Hypothalamus (tissue), 51 donors: ENCODE measurements at places on chromosomes 3 and 15.
A peak's percentile ranks its signal among the peaks of the same experiment; 100 is the strongest.

DNA sequence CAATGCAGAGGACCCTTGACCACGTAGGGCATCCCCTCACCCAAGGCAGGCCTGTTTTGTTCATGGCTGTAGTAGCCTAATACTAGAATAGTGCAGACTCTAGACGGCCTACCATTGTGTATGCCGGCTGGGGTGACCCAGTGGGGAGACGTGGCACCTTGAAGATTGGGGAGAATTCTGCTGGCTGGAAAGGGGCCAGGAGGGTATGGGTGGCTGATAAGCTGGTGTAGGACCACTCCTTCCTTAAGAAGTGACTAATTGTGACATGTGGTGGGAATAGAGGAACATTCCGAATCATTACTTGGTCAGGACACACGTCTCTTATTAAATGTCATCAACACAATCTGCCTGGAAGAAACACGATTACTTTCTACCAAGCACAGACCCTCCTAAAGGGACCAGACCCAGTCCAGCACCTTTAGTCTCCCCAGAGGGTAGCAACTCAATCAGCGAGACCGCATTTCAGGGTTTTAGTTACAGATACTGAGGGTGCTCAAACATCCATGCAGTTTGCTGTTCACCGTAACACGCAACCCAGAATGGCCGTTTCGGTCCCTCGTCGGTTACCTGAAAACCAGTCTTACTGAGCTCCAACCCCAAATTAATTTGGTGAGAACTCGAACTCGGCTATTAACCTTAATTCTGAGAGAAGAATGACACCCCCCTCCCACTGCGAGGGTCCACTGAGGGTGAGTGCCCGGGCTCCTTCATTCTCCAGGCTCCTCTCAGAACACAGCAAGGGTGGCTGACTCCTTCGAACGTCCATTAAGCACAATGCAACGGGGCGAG lies 1.6 kb upstream of the KLF13 start:
- no peak for DNase-seq

- DNase-seq: no peak
Observed at GRCh38 chr15:45177285-45177684, 10.5 kb downstream of the SHF start.

DNA sequence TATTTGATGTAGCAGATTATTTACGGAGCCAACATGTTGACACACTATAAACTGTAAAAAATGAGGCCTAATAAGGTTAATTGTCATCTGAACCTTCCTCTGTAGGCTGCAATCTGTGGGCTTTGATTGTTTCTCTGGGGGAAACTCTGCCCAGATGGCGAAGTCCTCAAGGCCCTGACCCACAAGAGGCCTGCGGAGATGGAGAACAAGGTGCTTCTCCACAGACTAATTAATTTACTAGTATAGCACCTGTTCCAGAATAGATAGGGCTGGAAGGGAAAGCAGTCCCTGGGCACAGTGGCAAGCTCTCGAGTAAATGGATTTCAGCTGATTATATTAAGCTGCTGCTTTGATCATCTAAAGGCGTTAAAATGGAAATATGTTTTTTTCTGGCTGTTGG lies 338.8 kb upstream of the DNAJC19 start:
- DNase-seq: no peak

GRCh38 chr15:43769584-43770228 lies 7.1 kb downstream of the ELL3 start:
- peak; percentile 42 for DNase-seq

DNA sequence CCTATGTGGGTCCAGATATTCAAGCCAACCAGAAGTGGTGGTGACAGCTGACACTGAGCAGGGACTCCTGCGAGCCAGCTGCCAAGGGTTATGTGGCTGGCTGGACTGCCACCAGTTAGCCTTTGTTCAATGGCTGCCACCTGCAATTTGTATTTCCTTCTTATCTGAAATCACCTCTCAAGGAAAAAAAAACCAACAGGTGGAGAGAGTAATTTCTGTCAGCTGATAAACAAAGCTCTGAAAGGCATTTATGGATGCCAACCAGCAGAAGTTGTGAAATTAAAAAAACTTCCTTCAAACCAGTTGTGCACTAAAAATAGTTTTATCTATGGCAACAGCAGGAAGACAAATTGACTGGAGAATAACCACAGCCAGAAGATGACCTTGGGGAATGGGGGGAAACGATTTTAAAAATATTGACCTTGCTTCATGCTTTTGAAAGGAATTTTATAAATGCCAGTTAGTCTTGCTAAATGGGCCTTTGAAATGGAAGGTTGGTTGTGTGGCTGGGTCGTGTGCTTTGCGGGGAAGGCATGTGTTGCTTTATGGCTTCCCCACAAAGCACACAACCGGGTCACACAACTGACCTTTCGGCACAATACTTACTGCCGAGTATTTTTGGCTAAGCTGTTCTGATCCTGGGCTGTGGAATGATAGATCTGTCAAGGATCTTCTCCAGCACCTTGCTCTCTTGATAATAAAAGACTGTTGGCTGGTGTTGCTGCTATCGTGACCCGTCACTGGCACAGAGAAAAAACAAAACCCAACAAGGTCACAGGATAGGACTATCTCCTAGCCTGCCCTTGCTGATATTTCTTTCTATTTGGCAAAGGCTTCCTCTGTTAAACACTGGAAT lies 3.5 kb downstream of the MYZAP start:
- no peak for DNase-seq

- no peak for DNase-seq
Observed at GRCh38 chr3:42667096-42667522, 13.6 kb downstream of the ZBTB47 start.

GRCh38 chr3:53253707-53254508 lies 1.9 kb downstream of the TKT start:
- DNase-seq: no peak
